MG63 (cell line): ENCODE measurements at places on chromosomes 7 and 10.

DNA sequence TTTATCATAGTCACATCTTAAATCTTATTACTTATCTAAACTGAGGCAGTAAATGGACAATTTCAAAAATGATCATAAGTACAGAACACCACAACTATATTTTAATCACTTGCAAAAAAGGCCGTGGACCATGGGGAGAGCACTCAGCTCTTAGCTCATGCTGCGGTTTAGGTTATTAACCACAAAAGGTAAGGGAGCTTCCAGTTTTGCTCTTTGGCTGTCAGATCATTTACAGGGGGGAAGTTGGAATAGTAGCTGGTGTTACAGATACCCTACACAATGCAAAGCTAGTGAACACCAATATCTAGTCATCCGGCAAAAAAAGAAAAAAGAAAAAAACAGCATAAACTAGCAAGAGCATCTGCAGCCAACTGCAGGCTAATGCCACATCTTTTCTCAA is 147.0 kb downstream of the BBS9 start:
- DNase-seq, result no peak

- DNase-seq, result no peak
These were observed 13.1 kb downstream of the CC2D2B start for GRCh38 chr10:95920798-95921426.

GRCh38 chr10:112875476-112876267 is 74.4 kb upstream of the TCF7L2 start:
- DNase-seq, result peak; percentile 60

GRCh38 chr10:36344240-36345174 is 702.4 kb upstream of the FZD8 start:
- no peak for DNase-seq

GRCh38 chr10:95729323-95730055 is 26.5 kb upstream of the ENTPD1 start:
- no peak for DNase-seq

DNA sequence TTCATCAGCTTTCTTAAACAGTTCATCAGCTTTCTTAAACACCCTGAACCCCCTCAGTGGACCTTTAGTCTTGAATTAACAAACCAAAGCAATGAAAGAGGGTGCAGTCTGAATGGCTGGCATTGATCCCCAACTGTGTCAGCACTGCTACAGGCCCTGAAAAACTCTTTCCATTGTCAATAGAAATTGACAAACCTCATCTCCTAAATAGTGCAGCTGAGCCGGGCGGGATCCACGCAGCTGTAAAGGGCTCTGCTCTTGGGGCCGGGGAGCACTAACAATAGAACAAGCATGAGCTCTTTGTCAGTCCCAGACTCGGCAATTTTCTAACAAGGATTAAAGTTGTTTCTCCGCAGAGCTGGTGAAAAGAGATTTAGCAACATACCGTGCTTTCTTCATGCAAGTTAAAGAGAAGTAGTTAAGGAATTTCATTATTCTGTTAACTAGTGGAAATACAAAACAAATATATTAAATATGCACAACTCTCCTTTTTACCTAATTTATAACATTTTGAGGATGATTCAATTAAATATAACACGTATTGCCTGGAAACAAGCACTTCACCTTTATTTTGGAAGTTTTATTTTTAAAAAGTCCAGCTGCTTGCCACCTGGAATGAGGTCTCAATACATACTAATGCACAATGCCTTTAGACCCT is 24.7 kb upstream of the FEZF1 start:
- no peak for DNase-seq

GRCh38 chr7:142308326-142308725 is 50.5 kb upstream of the PRSS58 start:
- no peak for DNase-seq

GRCh38 chr7:30069096-30069867 is 41.1 kb downstream of the PLEKHA8 start:
- DNase-seq, result no peak

DNA sequence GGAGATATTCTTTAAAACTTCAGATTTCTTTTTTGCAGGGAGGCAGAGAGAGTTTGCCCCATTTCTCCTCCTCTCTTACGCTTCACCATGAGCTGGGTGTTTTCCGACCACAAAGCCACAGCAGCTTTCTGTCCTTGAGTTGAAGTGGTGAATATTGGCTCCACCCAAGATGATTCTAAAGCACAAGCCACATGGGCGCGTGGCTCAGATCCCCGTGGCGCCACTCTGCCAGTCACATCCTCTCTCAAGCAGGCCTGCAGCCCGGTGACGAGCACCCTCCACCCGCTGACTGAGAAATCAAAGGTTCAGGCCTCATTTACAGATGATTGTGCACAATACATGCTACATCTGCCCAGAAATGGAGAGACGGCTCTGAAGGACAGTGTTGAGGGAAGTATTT is 27.6 kb upstream of the RNF32 start:
- DNase-seq, result no peak

DNA sequence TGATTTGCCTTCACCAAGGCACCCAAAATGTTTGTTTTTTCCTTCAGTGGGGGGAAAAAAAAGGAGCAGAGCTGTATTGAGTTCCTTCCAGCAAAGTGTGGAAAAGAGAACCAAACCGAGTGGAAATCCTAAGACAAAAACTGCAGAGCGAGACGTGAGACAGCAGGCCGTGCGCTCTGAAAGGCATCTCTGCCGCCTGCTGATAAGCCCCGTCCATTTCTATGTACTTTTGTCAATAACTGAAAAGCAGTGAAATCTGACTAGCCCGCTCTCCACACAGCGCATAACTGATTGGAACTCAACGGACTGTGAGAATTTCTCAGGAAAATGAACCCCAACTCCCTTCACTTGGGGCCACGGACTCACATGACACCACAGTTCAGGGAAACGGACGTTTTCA is 83.2 kb downstream of the COBL start:
- DNase-seq, result no peak

- DNase-seq, result no peak
These were observed 181.8 kb upstream of the PFKP start for GRCh38 chr10:2885288-2886278.

- DNase-seq, result no peak
These were observed 17.6 kb downstream of the CCDC71L start for GRCh38 chr7:106643216-106644000.

GRCh38 chr7:13904007-13904406 is 85.5 kb downstream of the ETV1 start:
- no peak for DNase-seq

DNA sequence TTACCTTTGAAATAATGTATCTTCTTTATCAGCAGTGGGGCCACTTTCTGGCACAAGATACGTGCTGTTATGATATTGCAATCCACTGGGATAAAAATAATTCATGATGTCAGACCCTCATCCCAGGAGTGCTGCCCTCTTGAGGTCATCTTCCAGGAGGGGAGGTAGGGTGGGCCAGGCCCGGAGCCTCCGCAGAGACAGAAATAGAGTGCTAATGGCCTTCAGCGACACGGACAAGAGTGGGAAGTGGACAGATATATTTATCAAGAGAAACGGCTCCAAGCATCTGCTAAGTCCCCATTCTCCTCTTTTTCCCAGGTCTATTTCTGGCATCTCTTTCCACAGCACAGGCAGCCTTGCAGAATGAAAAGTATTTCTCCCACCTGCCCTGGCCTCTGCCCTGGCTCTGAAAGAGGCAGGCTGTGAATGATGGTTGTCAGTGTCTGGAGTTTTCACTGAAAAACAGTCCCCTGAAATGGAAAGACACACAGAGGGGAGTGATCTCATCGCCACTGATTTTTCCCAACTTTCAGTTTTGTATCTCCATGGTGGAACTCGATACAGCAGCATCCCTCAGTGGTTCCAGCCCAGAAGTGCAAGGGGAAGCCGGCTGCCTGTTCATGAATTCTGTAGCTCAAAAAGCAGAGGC is 251.7 kb upstream of the MYO3A start:
- DNase-seq, result peak; percentile 16

DNA sequence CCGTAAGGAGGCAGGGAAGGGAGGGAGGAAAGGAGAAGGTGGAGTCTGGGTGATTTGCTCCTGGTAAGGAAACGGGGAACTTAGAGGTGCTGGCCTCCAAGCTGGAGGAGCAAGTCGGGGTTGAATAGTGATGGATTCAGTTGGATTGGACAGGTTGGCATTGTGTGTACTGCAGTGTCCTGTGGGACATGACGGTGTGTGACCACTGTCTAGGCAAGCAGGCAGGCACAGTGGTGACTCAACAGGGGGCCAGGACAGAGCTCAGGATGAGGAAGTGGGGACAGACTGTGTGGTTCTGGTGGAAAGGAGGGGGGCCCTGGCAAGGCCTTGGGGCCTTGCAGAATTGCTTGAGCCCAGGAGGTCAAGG is 48.8 kb downstream of the COL26A1 start:
- DNase-seq, result no peak

GRCh38 chr10:43380610-43381222 is 9.3 kb downstream of the FXYD4 start:
- no peak for DNase-seq

DNA sequence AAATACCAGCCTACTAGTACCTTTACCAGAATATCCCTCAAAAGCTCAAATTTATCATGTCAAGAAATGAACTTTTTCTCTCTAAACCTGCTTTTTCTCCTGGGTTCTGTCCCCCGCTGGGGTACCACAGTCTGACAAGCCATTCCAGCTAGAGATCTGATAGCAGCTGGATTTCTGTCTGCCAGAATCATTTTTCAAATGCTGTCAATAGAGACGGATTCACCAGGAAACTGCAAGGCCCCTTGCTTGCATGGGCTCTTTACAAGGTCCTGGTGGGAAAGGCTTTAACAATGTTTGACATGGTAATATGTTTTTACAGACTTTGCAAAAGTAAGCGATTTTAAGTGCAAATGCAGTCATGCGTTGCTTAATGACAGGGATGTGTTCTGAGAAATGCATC is 4.9 kb upstream of the ANXA11 start:
- no peak for DNase-seq

- DNase-seq, result peak; percentile 26
These were observed 34.5 kb upstream of the EBLN1 start for GRCh38 chr10:22252224-22252800.

DNA sequence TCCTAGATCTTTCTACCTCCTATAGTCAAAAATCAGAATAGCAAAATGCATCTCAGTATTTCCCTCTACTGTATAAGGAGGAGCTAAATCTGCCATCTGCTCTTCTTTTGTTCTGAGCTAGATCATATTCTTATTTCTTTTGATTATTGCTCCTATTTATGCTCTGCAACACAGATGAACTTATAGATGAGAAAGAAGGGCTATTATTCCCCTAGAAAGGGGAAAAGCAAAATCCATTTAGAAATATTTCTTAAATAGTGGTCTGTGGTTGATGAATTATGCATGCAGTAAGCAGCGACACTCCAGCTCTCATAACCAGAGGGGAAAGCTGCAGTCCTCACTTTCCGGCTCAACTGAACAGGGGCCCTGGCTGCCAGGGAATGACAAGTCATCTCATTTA is 207.3 kb upstream of the SORCS1 start:
- DNase-seq, result no peak

- DNase-seq, result peak; percentile 71
These were observed 103.0 kb downstream of the CTBP2 start for GRCh38 chr10:125057158-125058001.

DNA sequence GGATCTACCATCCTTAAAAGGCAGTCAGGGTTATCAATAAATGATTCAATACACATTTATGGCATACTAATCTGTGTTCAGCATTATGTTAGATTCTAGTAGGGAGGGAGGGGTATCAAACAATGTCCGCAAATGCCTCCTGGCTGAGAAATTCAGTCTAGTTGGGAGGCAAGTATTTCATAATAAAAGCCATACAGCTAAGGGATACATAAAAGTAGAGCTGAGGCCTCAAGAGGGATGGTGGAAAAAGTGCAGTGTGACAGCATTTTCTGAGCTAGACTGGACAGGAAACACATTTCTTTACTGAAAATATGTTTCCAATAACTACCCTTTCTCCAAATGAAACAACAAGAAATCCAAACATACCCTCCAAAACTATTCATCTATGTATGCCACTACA is 152.8 kb upstream of the LRRN3 start:
- no peak for DNase-seq

GRCh38 chr7:16810112-16810511 is 5.3 kb upstream of the AGR2 start:
- no peak for DNase-seq

DNA sequence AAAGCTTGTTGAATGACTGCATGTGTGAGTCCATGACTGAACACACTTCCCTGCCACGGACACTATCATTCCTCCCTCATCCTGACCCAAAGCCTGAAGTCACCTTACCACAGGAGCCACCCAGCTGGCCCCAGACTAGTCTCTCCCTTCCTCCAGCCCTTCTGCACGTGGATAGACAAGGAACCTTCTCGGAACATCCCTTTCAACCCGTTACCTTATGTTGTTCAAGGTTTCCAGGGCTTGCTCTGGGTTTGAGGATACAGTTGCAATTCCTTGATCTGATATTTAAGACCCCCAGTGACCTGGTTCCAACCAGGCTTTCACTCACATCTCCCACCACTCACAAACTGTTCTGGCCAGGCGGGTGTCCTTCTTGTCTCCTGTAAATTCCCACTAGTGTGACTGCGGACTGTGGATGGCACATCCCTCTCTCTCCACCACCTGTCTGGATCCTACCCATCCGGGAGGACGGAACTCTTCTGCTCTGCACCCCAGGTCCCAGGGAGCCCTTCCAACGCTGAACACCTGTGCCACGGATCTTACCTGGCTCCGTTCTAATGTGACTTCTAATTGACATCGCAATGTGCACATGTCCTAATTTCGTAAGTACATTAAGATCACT is 62.5 kb downstream of the HIPK2 start:
- no peak for DNase-seq

DNA sequence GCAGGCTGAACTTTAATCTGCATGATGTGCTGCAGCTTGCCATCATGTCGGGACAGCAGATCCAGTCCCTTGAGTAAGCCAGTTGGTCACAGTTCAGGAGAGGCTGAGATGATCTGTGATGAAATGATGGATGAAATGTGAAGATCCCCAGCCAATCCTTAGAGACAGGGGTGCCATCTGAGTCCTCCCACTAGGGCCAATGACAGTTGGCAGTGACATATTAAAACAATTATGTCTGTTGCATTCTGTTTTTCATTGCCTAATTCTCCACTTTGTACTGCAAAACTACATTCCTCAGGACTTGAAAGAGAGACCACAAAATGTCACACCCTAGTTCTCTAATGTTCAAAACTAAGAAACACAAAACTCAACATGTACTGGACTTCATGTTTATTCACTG is 66.3 kb upstream of the CAV2 start:
- no peak for DNase-seq

DNA sequence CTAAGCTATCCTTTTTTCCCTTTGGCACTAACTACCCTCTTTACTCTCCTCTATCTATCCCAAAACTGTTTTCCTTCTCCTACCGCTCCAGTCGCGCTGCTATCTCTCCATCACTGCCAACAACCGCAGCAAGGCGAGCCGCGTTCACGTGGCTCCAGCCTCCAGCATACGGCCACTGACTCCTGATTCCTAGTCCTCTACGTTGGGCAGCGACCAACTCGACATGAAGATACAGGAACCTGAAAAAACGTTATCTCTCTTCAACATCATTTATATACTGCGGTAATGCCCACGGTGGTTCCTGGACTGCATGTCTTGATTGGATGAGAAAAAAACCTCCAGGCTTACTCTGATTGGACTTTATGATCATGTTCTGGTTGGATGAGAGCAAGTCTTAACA is 129.5 kb downstream of the ZNF716 start:
- no peak for DNase-seq

GRCh38 chr10:83605783-83606630 is 533.3 kb upstream of the GHITM start:
- peak; percentile 41 for DNase-seq

- no peak for DNase-seq
These were observed 161.5 kb downstream of the CREB5 start for GRCh38 chr7:28573651-28574301.
